Activated T-helper 1 cell treated with anti-CD3 and anti-CD28 coated beads, Interleukin-12 subunit alpha, Interleukin-12 subunit beta, Interleukin-2, Interleukin-4 antibody, amounts not matched to agents 30 ng/mL and 10 ng/mL and 1 ng/mL, durations not matched to agents 14 hours and 24 hours and 36 hours (primary cell): ENCODE measurements at places on chromosomes 16 and 17. TPM values are rescaled to one million over a fixed set of nuclear protein-coding genes. Genes with fewer than 3 reads are reported as not detected.

GRCh38 chr17:44847586-44847985 is at the start of gene HIGD1B:
Gene HIGD1B, plus strand, starts transcription at chr17:44847883. Its CDS starts 270 bp downstream, at chr17:44848153.
- DNase-seq = no peak
- no peak within 1 kb of the TSS for H3K4me3 ChIP-seq
- H3K36me3 ChIP-seq = peaks cover 24% of the 10 kb centered on the region
- no peaks in the 10 kb centered on the region for H3K27me3 ChIP-seq

DNA sequence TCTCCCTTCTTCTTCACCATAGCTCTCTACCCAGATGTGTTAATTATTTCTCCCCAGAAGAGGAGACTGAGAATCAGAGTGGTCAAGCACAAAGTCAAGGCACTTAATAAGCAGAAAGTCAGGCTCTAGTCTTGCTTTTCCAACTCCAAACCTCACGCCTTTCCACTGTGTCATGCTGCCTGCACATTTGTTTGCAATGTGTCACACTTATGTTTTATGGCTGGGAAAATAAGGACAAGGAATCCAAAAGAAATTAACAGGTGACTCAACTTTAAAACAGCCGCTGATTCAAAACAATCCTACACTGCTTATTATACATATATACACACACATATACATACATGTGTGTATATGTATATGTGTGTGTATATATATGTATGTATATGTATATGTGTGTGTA is 255.7 kb upstream of the DYNLRB2 start:
- H3K27ac ChIP-seq = no peak overlapping the region
- H3K27me3 ChIP-seq = peaks cover 5% of the 10 kb centered on the region
- no peak overlapping the region for H3K4me3 ChIP-seq
- DNase-seq = no peak
- no peaks in the 10 kb centered on the region for H3K36me3 ChIP-seq

Gene CCL8
- not detected in 2 replicates for total RNA-seq

GRCh38 chr17:80861418-80861815 is 130.2 kb upstream of the CHMP6 start:
- H3K36me3 ChIP-seq = peaks cover 63% of the 10 kb centered on the region
- H3K27me3 ChIP-seq = no peaks in the 10 kb centered on the region
- H3K27ac ChIP-seq = peak overlapping the region; percentile 92
- DNase-seq = no peak
- peaks cover 88% of the 10 kb centered on the region for H3K4me1 ChIP-seq
- peak overlapping the region; percentile 65 for H3K4me3 ChIP-seq

Gene WNK4
- total RNA-seq = 0.12 and 0.29 TPM in 2 replicates
